ENCODE measurements at places on chromosomes 1 and 21.

GRCh38 chr1:20660847-20661206 lies 342 bp downstream of the DDOST start:
- peak; percentile 44 for DNase-seq

GRCh38 chr1:36924282-36924811 lies 110.0 kb downstream of the GRIK3 start:
- peak; percentile 45 for DNase-seq

DNA sequence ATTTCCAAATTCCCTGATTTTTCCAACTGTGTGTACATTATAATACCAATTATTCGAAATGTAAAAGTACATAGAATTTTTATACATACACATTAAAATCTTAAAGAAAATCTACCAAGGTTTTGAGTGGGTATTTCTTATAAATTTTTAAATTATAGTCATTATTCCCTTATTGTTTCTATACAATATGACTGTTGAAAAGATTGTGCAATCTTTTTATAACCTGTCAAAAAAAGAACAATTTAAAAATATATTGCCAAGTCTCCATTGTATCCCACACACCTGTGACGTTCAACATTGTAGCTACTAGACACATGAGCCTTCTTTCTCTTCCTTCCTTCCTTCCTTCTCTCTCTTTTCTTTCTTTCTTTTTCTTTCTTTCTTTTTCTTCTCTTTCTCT lies 473.2 kb upstream of the CHRM3 start:
- no peak for DNase-seq

GRCh38 chr1:113981962-113982931 lies 3.0 kb downstream of the OLFML3 start:
- DNase-seq = no peak

DNA sequence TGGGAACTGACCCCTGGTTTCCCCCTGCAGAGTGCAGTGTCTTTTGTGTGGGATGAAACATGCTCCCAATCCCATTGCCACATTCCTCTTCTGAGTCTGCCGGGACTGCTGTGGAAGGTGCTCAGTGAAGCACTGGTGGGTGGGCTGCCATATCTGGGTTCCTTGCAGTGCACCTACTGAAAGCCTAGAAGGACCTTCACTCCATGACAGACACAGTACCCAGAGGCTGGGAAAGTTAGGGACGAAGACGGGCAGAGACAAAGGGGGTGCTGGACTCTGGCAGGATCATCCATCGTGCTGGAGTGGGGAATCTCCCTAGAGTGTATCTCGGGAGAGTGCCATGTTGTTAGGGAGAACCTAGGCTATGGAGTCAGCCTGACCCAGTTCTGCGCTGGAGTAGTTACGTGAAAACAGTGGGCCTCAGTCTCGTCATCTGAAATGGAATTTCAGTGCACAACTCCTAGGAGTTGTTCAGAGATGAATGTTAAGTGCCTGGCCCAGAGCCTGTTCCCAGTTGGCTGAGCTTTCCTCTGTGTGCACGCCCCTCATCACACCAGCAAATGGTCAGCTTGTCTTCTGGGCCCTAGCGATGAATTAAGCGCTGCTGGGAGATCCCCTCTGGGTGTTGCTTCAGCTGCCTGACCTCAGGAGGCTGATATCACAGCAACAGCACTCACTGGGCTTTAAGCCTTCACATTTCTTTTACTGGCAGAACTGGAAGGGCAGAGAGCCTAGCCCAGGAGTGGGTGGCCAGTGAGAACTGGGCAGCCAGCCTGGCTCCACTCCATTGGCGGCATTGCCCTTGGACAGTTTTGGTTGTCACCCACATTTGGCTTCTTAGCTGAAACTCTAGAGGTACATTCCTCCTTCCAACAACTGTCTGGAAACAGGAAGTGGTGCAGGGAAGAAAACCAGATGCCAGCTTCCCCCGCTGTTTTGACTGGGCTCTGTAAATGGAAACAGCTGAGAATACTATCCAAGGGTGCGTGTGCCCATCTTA lies 479.8 kb upstream of the VAMP3 start:
- no peak for DNase-seq

GRCh38 chr21:45041351-45041805 lies 33.0 kb upstream of the ADARB1 start:
- DNase-seq = no peak

DNA sequence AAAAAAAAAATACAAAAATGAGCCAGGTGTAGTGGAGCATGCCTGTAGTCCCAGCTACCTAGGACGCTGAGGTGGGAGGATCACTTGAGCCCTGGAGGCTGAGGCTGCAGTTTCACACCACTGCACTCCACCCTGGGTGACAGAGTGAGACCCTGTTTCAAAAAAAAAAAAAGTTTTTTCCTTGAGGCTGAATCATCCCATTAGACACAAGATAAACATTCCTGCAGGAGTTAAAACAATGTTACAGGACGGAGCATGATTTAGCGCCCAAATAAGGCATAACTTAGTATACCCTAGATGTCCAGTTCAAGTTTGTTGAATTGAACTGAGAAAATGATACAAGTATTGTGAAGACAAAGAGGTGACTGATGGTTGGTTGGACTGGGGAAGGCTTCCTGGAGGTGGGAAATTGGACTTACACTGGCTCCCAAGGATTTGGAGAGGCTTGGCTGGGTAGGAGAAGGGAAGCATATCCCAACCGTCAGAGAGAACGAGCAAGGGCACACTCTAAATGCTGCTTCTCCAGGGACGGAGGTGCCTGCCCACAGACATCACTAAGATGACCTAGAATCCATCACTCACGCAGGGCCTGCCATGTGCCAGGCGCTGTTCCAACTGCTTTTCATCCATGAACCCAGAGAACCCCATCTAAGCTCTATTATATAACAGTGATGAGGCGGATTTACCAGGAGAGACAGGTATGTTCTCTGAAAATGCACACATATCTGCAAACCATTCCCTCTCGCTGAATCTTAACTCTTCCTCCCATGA lies 610.6 kb downstream of the KIF26B start:
- DNase-seq = no peak

GRCh38 chr1:201736707-201737320 lies 92.1 kb upstream of the IPO9 start:
- DNase-seq = peak; percentile 45

All from GM12865 (cell line).